Amniotic stem cell (primary cell): ENCODE measurements at places on chromosomes 3 and 15.
A peak's percentile ranks its signal among the peaks of the same experiment; 100 is the strongest.

DNA sequence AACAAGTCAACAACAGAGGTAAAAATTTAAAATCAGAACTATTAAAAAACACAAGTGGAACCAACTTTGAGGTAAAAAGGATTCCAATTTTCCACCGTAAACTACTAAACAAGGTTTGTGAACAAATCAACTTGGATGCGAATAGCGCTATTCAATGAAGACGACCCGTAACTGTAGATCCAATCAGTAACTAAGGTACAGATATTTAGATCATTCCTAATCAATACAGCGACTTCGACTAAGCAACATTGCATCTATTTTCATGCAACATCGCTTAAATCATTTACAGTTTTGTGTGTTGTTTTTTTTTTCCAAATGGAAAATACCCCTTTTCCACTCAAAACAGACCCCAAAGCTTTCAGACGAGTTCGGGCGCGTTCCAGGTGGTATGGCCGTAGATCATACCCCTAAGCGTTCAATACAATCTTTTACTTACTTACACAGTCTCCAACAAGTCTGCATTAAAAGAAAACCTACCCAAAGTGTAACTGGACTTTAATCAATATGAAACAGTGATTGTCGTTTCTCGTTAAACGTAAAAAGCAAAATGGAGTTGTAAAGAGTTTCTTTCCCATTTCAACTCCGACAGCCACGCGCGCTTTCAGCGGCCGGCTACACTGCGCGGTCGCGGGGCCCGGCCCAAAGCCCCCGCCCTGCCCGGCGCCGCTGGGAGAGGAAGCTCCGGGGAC lies 786 bp downstream of the RHOA start:
- DNase-seq, result no peak

DNA sequence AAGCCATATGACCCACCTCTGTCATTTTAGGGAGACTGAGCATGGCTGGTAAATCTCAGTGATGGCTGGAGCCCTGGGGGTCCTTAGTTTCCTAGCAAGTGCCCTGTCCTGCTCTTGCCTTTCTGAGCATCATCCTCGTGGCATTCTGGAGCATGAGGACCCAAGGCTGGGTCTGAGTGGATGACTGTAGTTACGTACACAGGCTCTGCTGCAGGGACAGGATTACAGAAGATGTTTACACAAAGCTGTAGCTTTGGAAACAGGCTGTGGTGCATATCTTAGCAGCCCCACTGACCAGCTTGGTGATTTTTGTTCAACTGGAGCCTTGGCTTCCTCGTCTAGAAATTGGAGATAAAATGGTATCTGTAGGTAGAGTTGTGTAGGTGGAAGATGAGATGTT lies 272.9 kb upstream of the CTDSPL start:
- no peak for DNase-seq

- DNase-seq, result no peak
Observed at GRCh38 chr3:160981217-160981938, 123.8 kb downstream of the B3GALNT1 start.

GRCh38 chr3:132629928-132630327 lies 29.7 kb downstream of the ACAD11 start:
- no peak for DNase-seq

GRCh38 chr3:143447491-143447890 lies 327.9 kb downstream of the CHST2 start:
- no peak for DNase-seq

DNA sequence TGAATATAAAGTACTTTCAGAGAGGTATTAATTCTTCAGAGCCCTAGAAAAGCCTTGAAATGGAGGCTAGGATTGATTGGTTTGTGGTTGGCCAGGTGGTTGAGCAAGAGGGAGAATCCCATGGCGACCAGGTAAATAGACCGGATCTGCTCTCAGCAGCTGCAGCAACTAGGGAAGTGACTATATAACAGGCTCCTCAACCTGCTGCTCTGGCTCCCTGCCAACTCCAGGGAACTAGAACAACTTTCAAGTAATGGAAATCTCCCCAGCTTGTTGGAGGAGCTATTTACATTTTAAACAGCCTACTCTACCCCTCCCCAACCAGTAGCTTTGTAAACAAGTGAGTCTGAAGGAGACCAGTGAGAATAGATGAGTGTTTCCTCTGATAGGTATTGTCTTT lies 121.8 kb upstream of the CADM2 start:
- DNase-seq, result no peak

DNA sequence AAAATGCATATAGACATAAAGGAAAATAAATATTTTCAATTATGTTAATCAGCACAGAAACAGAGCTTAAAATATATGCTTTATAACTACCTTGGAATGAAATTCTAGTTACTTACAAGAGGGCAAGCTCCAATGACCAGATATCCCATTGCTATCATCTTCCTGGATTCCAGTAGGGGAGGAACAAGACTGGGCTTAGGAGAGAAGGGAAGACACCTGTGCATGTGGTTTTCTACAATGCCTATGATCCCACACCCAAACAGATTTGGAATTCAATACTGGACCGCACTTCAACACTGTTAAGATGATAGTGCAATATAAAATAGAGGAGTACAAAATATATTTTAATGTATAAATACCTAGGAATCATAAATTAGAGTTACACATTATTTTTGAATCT lies 79.6 kb downstream of the ARPP21 start:
- no peak for DNase-seq

DNA sequence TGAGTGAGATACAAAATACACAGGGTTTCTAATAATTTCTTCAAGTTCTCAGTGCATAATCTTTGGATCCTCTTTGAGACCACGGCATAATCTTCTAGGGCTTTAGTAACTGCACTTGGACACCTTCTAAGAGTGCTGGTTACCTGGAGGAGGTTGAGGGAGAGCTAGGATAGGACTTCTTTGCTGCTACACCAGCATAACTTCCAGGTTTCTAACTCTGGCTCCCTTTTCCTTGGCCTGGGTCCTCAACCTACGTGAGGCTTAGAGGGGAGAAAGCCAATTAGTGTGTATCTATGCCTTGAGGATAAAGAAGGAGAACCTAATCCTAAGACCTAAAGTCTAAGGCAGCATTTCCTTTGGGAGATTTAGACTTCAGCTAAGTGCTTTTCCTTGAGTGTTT lies 184.8 kb downstream of the LSAMP start:
- DNase-seq, result no peak

DNA sequence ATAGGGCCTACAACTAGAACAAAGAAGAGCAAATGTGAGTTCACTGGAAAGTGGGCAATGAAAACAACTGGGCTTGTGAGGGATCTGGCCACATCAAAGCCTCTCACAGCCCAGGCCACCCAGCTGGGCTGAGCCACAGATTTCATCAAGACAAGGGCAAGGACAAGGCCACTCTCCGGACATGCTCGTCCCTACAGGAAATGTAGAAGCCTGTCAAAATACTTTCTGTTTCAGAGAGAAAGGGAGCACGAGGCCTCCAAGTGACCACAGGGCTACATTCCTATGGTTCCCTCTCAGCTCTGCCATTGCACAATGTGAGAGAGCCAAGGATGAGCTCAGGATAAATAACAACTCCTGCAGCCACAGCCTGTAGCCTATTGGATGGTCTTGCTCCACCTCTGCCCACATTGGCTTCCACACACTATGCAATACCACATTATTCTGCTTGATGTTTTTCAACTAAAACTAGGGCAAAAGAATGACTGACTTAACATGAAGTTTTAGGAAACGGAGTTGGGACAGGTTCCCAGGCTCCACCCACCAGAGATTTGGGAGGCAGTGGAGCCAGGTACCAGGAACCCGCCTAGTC lies 12.1 kb downstream of the TBC1D2B start:
- peak; percentile 89 for DNase-seq

- DNase-seq, result no peak
Observed at GRCh38 chr3:154240235-154240634, 84.1 kb downstream of the DHX36 start.

GRCh38 chr3:151918253-151919029 lies 45.0 kb downstream of the SUCNR1 start:
- peak; percentile 25 for DNase-seq

GRCh38 chr3:190301591-190301990 lies 20.7 kb downstream of the CLDN1 start:
- no peak for DNase-seq

- DNase-seq, result no peak
Observed at GRCh38 chr3:42224658-42225421, 41.1 kb downstream of the CCK start.

DNA sequence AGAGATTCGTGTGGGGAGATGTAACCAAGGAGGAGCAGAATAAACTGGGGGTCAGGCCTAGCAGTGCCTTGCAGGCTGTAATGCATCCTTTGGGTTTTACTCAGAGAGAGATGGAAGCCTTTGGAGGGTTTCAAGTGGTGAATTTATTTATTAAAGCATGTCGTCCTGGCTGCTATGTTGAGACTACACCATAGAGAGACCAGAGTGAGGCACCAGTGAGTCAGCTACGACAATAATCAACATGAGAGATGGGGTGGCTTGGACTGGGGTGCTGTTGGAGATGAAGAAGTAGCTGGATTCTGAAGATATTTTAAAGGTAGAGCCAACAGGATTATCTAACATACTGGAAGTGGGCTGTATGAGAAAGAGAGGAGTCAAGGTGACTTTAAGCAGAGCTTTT lies 335.3 kb upstream of the ARHGEF26 start:
- DNase-seq, result no peak

- no peak for DNase-seq
Observed at GRCh38 chr15:93372865-93373223, 283.8 kb upstream of the RGMA start.
